Sciatic nerve (tissue), 2 donors: ENCODE measurements at places on chromosomes 5 and 9.

DNA sequence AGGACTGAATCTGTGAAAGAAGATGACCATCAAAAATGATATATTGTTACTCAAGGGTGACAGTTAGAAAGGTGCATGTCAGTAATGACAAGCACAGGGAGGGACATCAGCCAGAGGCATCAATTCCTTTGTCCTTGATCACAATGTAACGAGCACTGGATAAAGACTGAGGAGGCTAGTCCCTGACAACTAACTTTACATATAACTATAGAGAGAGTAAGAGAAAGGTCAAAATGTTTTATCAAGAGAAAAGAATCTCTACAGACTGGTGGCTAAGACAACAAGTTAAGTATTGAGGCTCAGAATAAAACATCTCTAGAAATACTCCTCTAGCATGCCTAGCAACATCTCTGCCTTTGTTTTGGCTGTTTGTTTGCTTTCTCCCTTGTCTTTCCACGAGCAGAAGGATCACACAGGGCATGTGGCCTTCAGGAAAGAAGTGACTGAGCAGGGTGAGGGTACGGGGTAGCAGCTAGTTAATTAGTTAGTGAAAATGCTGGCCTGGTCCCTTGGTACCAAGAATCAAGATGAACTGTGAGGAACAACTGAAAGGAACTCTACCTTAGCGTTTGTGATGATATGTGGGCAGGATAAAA lies 724.1 kb upstream of the MEF2C start:
- no peak for DNase-seq

DNA sequence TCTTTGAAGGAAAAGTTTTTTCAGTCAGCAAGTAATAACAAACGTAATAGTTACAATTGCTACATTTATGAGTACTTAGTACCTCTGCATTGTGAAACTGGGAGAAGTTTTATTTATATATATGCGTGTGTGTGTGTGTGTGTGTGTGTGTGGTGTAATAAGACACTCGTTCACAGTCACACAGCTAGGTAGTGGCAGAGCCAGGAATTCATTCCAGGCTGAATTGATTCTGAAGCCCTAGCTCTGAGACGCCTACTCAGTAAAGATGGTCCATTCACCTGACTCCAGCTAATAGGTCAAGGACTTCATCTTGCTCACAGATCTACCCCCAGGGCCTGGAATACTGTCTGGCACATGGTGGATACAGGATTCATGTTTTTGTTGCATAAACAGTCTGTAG lies 13.6 kb upstream of the CAST start:
- no peak for DNase-seq

DNA sequence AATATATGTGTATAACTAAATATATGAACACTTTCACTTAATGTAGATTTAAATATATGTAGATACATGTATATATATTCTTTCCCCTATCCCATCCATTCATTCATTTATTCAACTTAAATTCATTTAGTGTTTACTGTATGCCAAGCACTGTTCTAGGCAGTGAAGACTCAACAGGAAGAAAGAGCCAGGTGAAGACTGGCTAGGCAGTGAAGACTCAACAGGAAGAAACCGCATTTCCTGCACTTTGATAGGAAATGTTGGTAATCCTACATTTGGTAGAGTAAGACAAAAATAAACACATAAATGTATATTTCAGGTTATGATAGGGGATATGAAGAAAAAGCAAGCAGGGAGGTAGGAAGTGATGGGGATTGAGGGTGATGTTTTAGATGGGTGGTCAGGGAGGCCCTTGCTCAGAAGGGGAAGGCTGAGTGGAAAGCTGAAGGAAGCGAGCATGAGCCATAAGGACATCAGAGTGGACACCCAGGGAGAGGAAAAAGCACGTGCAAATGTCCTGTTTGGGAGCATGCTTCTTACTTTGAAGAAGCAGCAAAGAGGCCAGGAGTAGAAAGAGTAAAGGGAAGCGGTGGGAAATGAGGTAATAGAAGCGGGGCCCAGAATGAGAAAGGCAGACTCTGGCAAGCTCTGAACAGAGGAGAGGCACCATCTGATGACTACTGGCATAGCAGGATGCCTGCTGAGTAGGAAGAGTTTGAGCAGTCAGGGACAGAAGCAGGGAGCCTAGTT lies 227.8 kb upstream of the MAP3K1 start:
- DNase-seq, result no peak

- DNase-seq, result peak; percentile 63
Measured at GRCh38 chr9:78296201-78296892, 578 bp upstream of the PSAT1 start.

DNA sequence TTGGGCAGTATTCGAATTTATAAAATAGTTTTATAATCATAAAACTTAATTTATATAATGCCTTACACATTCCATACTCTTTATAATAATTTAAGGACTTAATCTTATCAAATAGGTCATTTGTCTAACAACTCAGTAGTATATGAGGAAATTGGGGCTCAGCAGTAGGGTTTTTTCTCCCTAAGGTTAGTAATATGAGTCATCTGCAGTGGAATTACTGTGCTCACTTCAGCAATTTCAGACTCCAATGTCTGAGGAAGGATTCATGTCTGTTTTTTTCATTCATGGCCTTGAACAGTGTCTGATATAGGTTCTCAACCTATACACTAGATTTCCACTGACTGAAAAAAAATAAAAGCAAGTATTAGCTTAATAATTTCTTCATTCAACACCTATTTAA lies 7.4 kb downstream of the DMRTA1 start:
- DNase-seq, result no peak

- no peak for DNase-seq
Measured at GRCh38 chr5:61673007-61673735, 341.1 kb downstream of the ZSWIM6 start.

DNA sequence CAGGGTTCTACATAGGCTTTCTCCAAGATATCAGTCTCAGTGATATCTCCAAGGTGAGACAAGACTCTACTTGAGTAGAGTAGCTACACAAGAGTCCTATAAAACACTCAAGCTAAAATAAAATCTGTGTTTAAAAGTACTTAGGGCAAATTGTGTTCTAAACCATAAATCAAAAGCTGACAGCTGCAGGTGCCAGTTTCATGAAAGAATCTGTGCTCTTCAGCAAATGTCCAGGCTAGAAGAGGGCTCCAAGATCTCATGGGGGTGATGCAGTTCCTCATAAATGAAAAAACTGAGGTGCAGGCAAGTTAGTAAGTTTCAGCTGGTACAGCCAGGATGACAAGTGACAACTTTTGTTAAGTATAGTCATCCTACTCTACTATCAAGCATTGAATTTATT lies 142.8 kb upstream of the TNPO1 start:
- no peak for DNase-seq

DNA sequence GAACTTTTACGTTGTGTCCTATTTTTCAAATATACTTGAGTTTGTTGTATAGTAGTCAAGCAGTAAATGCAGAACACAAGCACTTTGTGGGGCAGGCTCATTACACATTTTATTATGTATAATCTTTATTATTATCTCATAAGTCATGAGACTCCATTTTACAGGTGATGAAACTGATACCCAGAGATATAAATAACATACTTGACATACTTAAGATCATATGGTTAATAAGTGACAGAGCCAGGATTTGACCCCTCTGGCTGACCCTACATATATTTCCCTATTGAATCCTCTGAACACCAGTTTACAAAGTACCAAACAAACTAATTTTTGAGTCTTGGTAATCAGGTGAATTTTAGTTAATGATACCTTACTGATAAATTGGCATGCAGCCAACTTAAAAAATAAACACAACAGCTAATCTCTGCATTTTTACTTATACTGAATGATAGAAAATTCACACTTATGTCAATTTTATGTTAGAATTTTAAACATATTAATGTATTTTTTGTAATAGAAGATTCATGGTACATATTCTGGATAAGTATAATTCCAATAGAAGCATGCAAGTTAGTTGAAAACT lies 305.0 kb upstream of the MEF2C start:
- DNase-seq, result no peak

GRCh38 chr9:123686829-123687192 lies 243.1 kb downstream of the DENND1A start:
- no peak for DNase-seq

GRCh38 chr9:22992780-22993179 lies 546.2 kb downstream of the DMRTA1 start:
- no peak for DNase-seq

DNA sequence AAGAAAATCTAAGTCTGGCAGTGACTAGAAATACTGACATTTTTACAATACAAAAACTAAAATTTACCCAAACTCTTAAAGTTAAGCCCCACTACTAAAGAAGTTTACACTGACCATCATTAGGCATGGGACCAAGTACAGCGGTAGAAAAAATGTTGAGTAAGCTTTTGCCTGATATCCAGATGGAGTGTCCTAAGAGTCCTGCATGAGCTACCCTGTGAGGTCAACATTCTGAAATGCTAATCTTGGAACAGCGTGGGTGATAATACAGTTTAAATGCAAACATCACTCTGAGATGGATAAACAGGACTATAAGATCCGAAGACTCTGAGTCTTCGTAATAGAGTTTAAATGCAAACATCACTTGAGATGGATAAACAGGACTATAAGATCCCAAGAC lies 189.7 kb downstream of the DCP2 start:
- no peak for DNase-seq

DNA sequence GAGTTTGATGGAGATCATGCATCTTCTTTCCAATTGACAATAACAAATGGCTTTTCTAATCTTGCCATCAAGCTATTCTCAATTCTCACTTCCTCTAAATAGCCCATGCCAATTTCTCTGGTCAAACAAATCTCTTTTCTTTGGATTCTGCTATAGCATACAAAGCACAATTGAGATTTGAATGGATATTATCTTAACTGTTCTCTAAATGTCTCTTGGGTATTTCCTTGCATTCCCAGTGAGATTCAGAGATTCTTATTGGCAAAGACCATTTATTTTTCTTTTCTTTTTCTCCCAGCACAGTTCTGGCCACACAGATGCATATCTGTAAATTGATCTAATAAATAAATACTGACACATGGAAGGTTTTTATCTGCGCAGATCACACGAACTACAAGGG lies at the start of gene OR1N2:
TSS of gene OR1N2 (plus strand) at position 301 of the 400 bp plus-strand sequence. CDS start 100 bp downstream, outside the sequence.
- no peak for DNase-seq

GRCh38 chr9:3467593-3468219 lies 58.1 kb downstream of the RFX3 start:
- DNase-seq, result peak; percentile 63

DNA sequence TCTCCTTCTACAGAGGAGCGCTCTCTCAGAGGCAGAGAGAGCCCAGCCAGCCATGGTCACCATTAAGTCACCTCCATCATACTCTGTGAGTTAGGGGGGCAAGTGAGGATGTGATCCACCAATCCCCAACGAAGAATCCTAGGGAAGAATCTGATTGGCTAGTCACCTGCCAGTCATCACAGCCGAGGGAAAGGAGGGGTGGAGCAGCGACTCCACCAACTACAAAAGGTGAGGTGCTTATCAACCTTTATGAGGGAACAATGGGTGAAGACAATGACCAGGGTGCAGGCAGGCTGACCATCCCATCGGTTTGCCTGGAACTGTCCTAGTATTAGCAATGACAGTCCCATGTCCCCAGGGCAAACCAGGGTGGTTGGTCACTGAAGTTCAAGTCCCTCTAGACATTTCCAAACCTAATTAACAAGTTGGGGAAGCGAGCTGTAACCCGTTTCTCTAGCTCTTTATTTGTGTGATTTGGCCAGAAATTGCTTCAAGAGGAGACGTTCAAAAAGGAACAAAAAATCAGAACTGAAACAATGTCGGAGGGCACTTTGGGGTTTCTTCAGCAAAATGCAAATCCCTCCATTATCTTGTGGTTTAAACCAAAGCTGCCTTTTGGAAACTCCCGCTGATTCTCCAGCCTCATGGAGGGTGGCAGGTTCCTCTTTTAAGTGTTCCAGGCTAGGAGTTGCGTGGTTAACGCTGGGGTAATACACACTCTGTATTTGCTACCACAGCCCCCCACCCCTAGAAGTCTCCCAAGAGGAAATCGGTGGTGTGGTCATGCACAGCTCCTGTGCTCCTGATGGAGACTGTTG lies 18.8 kb upstream of the FCN1 start:
- DNase-seq, result no peak

- peak; percentile 86 for DNase-seq
Measured at GRCh38 chr5:82396871-82397514, 118.8 kb upstream of the RPS23 start.

DNA sequence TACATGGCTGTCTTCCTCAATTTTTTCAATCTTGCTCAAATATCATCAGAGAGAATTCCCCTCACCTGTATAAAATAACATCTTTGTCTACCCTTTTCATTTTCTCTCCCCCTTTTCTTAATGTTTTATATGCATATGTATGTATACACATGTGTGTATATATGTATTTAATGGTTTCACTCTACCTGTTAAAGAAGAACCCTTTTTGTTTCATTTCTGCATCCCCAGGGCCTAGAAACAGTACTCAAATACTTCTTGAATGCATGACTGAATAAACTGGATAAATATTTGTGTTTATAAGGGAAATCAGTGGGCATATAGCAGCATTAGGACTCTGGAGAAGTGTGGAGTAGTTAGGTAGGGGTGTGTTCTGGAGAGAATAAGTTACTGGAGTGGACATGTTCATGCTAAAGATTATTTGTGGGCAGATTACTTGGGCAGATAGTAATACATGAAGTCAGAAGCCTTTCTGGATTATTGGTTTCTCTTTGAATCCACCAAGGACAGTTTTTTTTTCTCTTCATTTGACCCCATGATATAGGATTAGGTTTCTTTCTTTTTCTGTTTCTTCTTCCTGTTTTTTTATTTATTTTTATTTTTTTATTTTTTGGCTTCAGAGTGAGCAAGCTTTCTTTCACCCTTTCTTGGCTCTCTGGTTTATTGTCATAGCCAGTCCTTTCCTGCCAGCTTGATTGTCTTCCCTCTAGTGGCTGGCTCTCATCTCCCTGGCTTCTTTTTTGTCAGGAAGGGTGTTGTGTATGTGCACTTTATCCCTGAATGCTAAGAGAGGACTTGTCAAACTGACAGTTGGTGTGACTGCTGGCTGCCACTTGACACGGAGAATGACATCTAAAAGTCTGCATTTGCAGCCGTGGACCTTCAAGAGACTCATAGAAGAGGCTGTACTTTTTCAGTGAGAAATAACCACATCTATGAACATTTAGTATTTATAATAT lies 89.3 kb downstream of the ZCCHC7 start:
- DNase-seq, result no peak

DNA sequence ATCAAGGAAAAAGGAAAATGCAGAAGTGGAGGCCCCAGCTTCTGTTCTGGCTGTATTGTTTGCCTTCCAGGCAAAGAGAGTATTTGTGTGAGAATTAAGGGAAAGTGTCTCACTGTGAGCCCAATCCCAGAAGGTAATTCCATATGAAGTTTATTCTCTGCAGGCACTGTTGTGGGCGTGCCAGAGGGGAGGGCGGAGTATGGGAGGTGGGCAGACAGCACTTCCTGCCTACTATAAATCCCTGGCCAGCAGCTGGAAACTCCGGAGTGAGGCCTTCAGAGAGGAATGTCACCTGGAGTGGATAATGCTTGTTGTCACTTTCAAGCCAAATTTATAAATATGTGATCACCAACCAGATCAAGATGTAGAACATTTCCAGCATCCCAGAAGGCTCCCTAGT lies 209.5 kb downstream of the ARHGAP26 start:
- DNase-seq, result no peak

- DNase-seq, result no peak
Measured at GRCh38 chr9:125994066-125994943, 247.1 kb downstream of the PBX3 start.
